ENCODE measurements at places on chromosomes 3 and 15.

- no peak for DNase-seq
Observed at GRCh38 chr3:148439254-148439822, 258.4 kb upstream of the AGTR1 start.

DNA sequence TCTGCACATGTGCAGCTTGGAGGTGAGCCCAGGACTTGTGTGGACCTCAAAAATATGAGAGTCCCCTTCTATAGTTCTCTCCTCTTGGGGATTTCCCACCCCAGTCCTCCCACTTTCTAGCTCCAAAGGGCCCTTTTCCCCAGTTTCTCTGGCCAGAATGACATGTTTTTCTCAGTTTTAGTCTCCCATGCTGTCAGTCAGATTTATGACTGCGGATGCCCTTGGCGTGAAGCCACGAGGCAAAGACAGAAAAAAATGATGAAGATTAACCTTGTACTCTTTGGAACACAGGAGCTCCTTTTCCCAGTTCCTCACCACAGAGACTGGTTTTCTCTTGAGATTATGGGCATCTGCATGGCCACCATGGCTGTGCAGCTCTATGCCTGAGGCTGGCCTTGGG, 72.0 kb upstream of the TTBK2 start:
- DNase-seq, result no peak

GRCh38 chr15:90560229-90560776, 30.6 kb downstream of the CRTC3 start:
- DNase-seq, result peak; percentile 71

GRCh38 chr3:13322324-13322723, 97.8 kb downstream of the NUP210 start:
- DNase-seq, result no peak

DNA sequence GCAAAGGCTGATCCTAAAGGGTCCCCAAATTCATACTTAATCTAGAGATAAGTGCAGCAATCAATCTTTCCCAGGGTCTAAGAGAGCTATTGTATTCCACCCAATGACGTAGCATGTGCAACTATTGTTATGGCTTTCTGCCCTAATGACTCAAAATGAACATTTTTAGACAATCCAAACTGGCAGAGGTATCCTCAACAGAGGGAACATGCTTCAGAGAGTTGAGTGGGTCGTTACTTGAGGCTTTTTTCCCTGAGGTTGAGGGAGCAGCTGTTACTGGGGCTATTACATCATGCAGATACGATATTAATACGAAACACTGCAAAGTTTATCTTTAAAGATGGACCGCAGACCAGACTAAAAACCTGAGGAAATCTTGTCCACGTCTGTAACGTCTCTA, 278.3 kb upstream of the WNT5A start:
- DNase-seq, result no peak

DNA sequence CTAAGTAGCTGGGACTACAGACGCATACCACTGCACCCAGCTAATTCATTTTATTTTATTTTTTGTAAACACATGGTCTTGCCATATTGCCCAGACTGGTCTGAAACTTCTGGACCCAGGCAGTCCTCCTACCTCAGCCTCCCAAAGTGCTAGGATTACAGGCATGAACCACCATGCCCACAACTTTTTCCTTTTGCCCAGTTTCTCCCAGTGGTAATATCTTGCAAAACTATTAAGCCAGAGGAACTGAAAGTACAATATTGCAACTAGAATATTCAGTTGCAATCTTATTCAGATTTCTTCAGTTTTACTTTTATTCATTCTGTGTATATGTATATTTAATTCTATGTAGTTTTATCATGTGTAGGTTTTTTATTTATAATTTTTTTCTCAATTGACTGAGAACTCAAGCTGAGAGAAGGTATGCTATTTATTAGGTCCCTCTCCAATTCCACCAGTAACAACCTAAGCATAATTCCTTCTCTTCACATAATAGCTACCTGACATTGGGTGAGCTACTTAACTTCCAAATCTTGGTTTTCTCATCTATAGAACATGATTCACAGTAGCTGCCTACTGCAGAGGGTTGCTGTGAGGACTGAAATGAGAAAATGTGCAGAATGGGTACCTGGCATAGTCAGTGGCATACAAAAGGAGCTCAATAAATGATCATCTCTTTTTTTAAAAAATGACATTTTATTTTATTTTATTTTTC, 30.8 kb downstream of the KLHL18 start:
- no peak for DNase-seq

GRCh38 chr15:87031540-87032230, 952.0 kb downstream of the AGBL1 start:
- no peak for DNase-seq

DNA sequence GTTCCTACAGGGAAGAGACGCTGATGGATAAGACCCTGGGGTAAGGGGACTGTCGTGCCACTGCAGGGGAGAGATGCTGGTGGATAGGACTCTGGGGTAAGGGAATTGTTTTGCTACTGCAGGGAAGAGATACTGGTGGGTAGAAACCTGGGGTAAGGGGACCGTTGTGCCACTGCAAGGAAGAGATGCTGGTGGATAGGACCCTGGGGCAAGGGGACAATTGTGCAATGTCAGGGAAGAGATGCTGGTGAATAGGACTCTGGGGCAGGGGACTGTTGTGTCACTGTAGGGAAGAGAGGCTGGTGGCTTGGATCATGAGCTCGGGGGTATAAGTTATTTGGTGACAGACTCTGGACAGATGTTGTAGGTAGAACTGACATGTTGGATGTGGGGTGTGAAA, 37.6 kb downstream of the WNT7A start:
- DNase-seq, result no peak

- DNase-seq, result no peak
Observed at GRCh38 chr15:92809880-92810361, 90.2 kb upstream of the CHD2 start.

DNA sequence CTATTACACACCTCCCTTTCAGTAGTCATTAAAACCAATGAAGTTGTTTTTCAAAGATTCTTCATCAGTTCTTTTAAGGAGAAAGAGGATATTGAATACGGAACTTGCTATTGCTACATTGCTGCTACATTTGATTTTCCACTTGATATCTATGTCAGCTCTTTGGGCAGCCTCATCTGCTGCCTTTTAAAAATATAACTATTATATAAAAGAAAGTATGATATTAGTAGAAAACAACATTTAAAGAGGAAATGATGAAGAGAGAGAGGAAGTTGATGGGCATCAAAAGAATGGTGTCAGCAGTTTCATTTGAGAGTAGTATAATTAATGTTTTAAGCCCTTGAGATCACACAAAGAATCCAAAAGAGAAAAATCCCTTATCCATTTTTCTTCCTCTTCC, 171.4 kb downstream of the NFKBIZ start:
- DNase-seq, result no peak

GRCh38 chr15:73704869-73705645, 20.9 kb downstream of the CD276 start:
- DNase-seq, result peak; percentile 45

GRCh38 chr3:51686512-51687215, 15.6 kb downstream of the TEX264 start:
- DNase-seq, result no peak

DNA sequence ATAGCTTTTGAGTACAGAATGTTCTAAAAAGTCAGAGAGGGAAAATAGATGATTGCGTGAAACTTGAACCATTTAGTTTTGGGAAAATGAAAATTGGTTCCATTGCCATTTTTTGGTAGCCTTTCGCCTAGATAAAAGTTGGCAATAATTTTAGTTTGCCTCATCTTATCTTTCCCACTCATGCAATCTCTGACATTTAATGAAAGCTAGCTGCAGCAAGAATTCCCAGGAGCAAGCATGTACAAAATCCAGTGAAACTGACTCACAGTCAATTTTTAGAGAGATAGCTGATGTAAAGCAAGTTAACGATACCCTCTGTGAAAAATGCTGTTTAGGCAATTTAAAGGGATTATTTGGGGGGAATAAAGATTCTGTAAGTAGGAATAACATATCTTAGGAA, 797.4 kb downstream of the GRM7 start:
- no peak for DNase-seq

DNA sequence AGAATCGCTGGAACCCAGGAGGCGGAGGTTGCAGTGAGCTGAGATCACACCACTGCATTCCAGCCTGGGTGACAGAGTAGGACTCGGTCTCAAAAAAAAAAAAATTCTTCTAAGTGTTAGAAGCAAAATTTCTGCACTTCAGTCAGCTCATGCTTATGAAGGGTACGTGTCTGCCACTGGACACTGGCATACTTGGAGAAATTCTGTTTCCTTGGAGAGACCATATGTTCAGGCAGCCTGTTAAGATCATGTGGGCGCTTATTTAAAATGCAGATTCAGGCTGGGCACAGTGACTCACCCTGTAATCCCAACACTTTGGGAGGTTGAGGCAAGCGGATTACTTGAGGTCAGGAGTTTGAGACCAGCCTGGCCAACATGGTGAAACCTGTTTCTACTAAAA, 85.6 kb upstream of the IQSEC1 start:
- DNase-seq, result no peak

- DNase-seq, result no peak
Observed at GRCh38 chr3:170751899-170752293, 118.1 kb downstream of the RPL22L1 start.

GRCh38 chr15:35624881-35625280, 78.9 kb upstream of the DPH6 start:
- peak; percentile 7 for DNase-seq

- DNase-seq, result no peak
Observed at GRCh38 chr15:66165856-66166255, 87.7 kb downstream of the MEGF11 start.

- no peak for DNase-seq
Observed at GRCh38 chr3:49030321-49030720, 1.1 kb upstream of the IMPDH2 start.

GRCh38 chr3:142007710-142008399, 131.4 kb downstream of the ATP1B3 start:
- no peak for DNase-seq

DNA sequence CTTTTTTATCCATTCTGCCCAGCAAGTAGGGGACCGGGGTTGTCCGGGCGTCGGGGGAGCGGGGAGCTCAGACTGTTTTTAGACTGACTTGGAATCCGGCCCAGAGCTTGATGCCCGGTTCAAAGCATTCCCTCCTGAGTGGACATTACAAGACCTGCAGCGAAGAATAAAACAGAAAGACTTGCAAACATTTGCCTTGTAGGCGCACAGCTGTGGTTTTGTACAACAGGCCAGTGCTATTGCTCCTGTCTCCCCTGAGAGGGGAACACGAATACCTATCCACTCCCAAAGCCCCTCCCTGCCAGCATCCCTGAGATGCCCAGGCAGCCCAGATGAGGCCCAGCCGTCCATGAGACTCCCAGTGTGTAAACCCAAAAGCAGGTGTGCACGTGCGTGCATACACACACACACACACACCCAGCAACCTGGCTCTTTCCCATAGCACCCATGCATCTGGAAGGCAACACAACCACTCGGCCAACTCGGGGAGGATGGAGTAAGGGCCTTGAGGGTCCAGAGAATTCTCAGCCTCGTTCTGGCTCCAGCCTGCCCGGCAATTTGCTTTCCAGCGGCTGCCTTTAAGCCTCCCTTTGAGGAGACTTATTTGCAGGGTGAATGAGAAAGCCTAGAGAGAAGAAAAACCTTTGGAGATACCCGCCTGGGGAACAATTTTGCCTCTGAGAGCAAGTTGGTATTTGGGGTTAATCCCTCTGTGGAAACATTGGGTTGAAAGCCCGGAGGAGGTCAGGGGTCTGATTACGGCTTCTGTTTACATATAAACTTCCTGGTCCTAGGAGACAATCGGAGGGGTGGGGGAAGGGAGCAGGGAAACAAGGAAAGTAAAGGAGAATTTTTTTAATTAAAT, 161.0 kb upstream of the HES1 start:
- no peak for DNase-seq

DNA sequence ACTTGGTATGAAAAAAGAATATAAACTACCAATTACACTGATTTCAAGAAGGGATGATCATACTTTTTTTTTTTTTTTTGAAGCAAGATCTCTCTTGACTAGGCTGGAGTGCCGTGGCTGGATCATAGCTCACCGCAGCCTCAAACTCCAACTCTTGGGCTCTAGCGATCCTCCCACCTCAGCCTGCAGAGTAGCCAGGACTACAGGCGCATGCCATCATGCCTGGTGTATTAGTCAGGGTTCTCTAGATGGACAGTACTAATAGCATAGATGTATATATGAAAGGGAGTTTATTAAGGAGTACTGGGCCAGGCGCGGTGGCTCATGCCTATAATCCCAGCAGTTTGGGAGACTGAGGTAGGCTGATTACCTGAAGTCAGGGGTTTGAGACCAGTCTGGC, 11.5 kb upstream of the SEC11A start:
- DNase-seq, result no peak

- DNase-seq, result no peak
Observed at GRCh38 chr15:25694239-25694584, 168.9 kb downstream of the ATP10A start.

- DNase-seq, result no peak
Observed at GRCh38 chr3:15630646-15631350, 29.3 kb downstream of the BTD start.

- no peak for DNase-seq
Observed at GRCh38 chr3:120705884-120706582, 24.0 kb upstream of the HGD start.

DNA sequence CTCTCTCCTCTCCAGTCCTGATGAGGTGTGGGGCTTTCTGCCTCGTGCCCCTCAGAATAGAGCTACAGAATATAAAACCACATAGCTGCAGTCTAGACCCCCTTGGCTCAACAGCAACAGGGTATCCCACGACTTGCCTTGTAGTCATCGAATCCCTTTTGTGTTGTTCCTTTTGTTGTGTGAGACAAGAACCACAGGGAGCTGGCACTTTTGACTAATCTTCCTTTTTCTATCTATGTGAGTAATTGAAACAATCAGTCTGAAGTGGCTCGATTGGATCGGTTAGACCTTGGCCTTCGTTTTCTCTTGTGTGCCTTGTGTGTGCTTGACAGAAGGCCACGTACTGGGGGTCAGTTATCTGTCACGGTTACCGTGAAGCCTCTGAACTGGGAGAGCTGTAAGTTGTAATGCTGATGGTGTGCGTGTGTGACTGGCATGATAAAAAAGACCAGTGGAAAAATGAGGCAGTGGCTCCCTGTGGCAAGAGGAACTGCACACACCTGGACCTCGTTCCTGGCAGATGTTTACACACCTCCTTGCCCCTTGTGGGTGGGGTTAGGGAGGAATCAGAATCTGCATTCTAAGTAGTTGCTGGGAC, 23.2 kb upstream of the IQCF6 start:
- no peak for DNase-seq

DNA sequence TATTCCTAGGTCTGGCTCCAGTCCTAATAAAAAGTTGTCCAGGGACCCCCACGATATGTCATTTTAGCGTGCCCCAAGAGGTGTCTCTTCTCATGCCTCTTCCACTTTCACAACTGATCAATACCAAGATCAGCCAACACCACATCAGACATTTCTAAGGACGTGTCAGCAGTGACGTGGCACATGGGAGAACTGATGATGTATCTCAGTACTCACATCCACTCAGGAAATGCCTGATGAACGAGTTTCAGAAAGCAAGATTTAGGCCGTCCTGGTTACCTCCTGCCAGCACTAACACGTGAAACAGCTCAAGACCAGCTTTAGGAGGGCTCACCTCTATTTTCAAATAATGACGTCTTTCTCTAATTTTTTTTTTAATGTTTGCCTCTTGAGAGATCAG, 19.6 kb downstream of the VGLL4 start:
- no peak for DNase-seq
